ELF-1 (cell line): ENCODE measurements at places on chromosomes 2 and 18.

GRCh38 chr2:18741895-18742732 is 152.7 kb upstream of the NT5C1B start:
- DNase-seq = peak; percentile 3

GRCh38 chr2:113217455-113218282 is 43.9 kb downstream of the PSD4 start:
- peak; percentile 84 for DNase-seq

GRCh38 chr2:235394278-235394828 is 99.5 kb upstream of the AGAP1 start:
- DNase-seq = no peak

DNA sequence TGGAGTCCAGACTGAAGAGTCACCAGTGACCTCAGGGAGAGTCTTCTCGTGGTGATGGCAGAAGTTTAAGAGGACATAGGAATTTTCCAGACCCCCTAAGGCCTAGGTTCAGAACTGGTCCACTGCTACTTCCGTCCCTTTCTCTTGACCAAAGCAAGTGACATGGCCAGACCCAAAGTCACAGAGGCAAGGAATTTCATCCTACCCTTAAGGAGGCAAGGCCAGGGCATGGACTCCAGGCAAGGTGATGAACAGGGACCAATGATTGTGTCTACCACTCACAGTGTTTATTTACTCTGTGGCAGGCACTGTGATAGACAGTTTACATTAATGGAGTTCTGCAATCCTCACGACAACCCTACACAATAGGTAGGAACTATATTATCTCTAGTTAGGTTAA is 265.1 kb downstream of the GLI2 start:
- no peak for DNase-seq

DNA sequence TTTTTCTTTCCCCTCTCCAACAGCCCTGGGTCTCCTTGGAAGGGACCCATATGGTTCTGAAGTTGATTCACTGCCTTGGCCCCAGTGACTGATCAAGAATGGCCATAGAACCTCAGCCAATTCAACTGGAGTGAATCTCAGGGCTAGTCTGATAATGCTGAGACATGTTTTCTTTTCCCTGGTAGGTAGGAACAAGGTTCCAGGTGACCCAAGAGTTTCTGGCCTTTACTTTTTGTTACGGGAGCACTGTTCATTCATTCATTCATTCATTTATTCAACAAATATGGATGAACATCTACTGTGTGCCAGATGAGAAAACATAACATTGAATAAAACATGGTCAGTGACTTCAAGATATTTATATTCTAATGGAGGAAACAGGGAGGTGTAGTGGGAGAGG is 3.1 kb upstream of the ZCCHC2 start:
- no peak for DNase-seq

DNA sequence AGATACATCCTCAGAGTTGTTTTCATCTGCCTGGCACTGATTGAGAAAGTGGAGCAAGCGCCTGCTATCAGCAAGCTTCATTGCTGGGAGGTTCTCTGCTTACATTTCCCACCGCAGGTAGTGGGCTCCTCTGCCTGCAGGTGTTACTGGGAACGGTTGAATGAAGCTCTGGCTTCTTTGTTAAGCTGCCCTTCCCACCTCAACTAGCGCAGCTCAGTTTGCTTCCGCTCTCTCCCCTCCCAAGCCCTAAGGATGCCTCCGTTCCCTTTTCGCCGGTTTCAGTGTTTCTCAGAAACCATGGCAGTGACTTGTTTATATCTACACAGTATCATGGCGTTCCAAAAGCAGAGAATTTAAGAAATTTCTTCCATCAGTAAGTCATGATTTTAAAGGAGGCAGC is 72.2 kb upstream of the B3GNT7 start:
- peak; percentile 40 for DNase-seq

GRCh38 chr2:68320118-68320641 is 431 bp upstream of the CNRIP1 start:
- DNase-seq = peak; percentile 35

DNA sequence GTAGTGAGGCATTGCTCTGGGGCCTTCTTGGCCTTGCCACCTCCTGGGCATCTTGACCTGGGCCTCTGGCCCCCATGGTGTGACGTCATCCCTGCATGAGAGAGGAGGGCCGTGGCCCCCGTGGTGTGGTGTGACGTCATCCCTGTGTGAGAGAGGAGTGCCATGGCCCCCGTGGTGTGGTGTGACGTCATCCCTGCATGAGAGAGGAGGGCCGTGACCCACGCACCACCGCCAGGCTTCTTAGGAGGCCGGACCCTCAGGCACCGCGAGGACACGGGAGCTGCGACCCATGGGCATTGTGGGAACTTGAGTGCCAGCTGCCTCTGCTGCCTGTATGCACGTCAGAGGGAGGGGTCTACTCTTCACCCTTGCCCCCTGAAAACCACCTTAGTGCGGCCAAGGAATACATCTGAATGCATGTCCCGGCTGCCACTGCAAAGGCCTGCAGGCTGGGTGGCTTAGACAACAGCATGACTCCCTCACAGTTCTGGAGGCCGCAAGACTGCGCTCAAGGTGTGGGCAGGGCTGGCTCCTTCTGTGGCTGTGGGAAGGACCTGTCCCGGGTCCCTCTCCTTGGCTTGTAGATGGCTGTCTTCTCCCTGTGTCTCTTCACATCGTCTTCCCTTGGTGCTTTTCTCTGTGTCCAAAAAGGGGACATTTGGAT is 20.8 kb upstream of the OTOS start:
- no peak for DNase-seq

DNA sequence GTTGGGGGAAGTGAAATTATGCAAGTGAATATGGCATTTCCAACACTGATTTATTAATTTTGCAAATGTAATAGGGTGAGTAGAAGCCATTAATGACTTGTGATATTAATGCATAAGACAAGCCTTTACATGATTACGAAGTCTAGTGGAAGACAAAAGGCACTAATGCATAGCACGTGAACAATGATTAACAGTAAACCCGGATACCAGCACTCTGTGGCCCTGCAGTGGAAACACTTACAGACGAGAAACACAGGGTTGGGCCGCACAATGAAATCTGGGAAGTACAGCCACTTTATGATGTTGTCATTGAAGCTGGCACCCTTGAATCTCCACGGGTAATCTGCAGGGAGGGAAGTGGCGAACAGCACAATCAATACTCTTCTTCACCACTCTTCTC is 233.4 kb downstream of the NAPG start:
- no peak for DNase-seq

GRCh38 chr2:171718720-171719119 is 31.5 kb downstream of the DYNC1I2 start:
- DNase-seq = no peak
